Stimulated activated CD8-positive, alpha-beta memory T cell treated with anti-CD3 and anti-CD28 coated beads, Interleukin-2, amount 100 ng/mL, for 1 hour (primary cell): ENCODE measurements at places on chromosomes 13 and 19.

- no peak for DNase-seq
These were observed 21.6 kb downstream of the CPAMD8 start for GRCh38 chr19:17005000-17005399.

DNA sequence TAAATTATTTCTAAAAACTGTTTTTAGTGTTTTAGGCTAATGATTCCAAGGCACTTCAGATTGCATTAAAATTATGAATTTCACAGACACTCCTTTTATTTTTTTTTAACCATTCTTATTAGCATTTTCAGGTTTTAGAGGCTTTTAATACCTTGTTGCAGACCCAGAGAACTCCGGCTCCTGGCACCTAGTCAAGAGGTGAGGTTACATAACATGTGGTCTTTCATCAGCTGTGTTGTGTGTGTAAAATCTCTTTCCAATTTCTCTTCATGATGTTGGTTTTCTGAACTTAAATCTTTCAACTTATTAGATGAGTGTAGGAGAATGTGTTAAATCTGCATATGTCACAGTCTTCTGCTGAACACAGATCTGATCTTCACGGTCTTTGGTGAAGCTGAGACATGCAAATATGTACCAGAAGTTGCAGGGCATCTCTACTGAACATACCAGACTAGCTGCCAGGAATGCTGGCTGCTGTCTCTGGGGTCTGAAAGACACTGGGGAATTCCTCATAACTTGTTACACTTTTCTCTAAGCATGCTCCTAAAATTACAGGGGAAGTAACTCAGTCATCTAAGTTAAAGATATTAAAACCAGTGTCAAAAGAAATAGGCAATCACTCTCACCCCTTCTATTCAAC is 1165.3 kb downstream of the EFNB2 start:
- DNase-seq: no peak

GRCh38 chr13:39457274-39457673 is 145.7 kb downstream of the LHFPL6 start:
- DNase-seq: no peak

DNA sequence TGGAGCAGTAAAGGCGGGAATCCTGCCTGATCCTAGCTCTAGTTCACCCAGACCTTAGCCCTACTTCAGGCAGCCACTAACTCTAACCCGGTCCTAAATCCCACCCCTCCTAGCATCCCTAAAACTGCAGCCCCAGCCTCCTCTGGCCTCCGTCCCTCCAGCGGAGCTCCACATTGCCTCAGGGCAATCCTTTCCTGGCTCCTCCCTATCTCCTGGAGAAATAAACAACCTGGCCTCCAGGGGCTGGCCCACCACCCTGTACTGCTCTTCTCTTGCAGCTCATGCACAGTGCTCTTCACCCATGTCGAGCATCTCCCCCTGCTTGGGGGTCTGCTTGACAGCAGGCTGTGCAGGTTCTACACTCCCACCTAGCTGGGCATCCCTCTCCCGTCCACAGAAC is 6.7 kb downstream of the POU2F2 start:
- no peak for DNase-seq

GRCh38 chr19:48284896-48285295 is 15.0 kb downstream of the ZNF114 start:
- no peak for DNase-seq

DNA sequence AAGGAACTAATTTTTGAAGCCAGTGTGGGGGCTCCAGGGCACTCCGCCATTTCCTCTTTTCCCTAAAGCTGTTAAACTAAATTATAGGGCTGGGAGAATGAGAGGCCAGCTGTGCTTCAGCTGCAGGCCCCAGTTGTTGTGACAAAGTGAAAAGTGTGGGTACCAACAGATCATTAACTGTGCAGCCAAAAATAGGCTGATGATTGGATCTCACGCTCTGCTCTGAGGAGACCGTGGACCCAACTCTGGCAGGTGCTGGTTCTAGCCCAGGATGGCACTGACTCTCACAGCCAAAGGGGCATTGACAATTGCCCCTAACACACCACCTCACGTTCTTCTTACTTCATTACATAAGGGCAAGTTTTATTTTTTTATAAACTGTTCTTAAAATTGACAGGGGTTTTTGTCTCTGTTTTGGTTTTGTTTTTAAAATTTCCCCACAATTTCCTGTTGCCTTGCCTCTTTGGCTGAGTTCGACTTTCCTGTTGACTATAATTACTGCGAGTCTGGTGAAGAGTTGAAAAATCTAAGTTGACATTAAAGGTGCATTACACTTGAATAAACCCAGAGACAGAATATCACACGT is 391.0 kb downstream of the FGF9 start:
- no peak for DNase-seq

GRCh38 chr19:17324357-17325114 is 10.1 kb downstream of the ANO8 start:
- DNase-seq: no peak

- peak; percentile 80 for DNase-seq
These were observed 29.4 kb upstream of the NDFIP2 start for GRCh38 chr13:79451500-79451962.

DNA sequence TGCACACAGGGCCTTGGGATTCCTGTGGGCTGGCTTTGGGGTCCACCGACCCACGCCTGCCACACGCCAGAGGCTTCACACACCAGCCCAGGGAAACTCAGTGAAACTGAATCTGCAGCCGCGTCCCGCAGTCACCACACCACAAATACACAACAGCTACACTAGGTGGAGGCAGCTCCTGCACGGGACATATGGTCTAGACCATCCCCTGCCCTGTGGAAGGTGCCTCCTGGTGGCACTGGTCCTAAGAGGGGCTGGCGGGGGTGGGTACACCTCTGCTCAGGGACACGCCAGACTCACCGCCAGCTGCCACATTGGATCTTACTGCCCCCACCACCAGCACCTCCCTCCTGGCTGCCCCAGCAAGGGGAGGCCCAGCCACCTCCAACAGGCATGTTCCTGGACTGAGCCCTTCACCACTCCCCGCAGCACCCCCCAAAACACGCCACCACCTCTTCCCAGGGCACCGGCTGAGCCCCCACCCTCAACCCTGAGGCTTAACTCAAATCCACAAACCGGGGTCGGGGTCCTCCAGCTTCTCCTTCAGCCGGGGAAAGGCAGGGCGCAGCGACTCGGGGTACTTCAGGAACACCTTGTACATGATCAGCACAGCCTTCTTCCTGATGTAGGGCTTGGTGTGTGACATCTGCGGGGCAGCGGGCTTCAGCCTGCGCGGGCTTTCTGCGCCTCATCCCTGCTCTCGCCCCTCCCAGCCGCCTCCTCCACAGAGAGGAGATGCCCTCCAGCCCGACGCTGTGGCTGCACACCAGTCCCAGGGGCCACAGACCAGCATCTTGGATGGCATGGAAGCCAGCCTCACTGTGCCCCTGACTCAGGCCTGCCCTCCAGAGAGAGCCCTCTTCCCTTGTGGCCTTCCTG is 21.2 kb downstream of the AP3D1 start:
- DNase-seq: no peak

DNA sequence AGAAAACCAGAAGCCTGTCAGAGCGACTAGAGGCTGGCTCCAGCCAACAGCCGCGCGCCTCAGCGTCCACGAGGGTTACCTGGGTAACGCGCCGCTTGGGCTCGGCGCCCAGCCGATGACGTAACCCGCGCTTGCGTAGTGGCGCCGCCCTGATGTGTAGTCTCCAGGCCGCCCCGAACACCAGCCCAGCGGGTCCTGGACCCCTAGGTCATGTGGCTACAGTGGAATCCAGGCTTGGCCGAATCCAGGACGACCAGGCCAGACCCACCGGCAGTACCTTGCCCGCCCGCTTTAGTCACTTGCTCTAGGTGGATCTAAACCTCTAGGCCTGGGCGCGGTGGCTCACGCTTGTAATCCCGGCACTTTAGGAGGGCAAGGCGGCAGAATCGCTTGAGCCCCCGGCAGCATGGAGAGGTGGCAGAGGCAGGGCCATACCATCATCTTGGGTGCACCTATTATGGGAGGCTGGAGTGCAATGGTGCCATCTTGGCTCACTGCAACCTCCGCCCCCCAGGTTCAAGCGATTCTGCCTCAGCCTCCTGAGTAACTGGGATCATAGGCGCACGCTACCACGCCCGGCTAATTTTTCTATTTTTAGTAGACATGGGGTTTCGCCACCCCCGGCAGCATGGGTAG is 7.2 kb upstream of the ZNF606 start:
- no peak for DNase-seq

- no peak for DNase-seq
These were observed 106.8 kb upstream of the SPRY2 start for GRCh38 chr13:80447747-80448146.

DNA sequence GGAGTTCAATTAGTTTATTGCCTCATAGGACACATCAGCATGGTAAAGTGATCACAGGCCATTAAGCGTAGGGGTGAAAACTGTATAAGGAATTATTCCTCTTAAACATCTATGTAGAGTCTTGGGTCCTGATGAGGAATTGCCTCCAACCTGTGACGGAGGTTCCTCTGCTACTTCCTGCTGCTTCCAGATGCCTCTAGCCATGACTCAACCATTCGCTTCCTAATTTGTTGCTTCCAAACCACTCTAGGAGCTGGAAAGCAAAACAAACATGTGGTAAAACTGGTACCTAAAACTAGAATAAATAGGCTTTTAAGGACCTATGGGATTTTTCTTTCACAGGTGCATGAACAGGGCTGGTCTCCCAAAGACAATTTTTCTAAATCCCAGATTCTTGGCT is 253.8 kb downstream of the KLF12 start:
- DNase-seq: no peak

DNA sequence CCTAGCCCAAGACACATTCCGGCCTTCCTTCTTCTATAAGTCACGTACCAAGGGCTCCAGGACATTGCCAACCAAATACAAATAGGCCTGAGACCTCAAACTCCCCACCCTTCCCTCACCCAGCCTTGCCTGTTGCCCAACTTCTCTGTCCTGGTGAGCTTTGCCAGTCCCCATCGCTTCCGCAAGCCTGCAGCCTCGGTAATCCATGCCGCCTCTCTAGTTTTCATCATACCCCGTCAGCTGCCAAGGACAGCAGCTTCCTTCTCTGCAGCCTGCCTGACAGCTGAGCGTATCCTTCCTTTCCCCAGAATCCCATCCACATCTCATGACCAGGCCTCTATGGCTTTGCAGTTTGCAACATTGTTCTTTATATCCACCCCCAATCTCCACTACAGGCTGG is 36.6 kb upstream of the POMP start:
- DNase-seq: no peak

DNA sequence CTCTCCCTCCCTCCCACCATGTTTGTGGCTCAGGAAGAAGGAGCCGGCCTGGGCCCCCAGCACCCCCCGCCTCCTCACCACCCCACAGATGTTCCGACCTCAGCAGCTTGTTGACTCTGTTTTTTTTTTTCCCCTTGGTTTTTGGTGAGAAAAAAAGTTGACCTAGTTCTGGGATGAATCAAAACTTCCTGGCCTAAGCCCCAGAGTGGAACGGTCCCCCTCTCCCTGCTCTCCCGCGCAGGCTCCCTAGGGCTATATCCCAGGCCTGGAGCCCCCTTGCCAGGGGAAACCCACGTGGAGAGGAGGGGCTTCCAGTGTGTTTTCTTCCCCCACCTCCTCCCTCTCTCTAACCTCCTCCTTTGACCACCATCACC is 4.0 kb downstream of the COL5A3 start:
- DNase-seq: no peak

DNA sequence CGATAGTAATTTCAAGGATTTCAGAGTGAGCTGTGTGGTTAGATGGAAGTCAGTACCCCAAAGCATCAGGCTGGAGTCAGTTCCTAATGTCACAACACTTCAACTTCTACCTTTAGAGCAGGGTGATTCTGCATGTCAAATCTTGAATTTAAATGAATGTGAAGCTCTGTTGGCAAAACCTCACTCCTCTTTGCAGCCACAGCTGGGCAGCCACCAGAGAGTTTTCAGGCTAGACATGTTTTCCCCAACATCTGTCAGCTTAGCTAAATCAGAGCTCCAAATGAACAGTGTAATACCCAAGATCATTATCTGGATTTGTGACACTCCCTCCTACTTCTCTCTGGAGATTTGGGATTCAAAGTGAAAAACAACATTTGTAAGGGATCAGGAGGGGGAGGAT is 33.7 kb upstream of the OLFM4 start:
- DNase-seq: no peak

DNA sequence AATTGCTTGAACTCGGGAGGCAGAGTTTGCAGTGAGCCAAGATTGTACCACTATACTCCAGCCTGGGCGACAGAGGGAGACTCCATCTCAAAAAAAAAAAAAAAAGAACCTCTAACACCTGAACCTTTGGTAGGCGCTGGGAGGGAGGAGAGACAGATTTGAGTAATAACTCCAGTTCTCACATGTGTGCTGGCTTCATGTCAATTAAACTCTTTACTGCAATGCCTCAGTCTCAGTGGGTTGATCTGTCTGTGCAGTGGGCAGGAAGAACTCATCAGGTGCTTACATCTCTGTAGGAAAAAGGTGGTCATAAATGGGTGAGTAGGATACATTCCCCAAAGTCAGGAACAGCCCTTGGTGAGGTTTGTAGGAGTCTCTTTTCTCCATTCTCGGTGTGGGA is 85.1 kb upstream of the ABCC4 start:
- DNase-seq: no peak

DNA sequence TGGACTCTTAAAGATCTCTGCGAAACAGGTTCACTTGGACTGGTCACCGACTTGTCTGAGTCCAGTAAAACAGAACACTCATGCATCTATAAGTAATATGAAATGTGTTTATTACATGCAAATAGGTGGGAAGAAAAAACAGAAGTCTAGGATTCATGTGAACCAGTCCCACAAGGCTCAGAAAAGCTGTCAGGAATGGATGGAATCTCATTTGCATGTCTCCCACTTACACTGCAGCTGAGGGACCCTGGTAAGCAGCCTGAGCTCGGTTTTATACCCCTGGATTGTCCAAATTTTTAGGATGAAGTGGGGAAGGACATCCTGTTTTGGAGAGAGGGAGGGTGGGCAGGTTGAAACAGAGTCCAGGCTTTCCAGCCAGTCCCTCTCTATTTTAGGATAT is 1545.1 kb upstream of the PCDH20 start:
- no peak for DNase-seq

GRCh38 chr13:63684822-63685221 is 2269.2 kb upstream of the PCDH20 start:
- no peak for DNase-seq

DNA sequence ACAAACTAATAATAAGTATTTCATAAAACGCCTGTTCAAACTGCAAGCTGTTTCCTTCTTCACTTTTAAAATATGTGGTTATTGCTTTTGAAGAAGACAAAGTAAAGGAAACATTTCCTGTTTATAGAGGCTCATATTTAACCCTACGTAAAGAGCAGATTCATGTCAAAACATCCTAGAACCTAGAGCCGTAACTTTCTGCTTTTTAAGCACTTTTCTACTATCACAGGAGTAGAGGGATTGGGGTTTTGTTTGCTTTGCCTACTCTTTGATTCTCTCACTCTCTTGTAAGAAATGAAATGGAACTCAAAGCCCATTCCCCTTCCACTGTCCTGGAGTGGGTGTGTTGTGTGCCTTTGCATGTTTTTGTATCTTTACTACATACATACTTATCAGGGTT is 54.0 kb upstream of the GPR183 start:
- DNase-seq: no peak
